NCI-H1092 (cell line): ENCODE measurements at places on chromosomes 2 and 18.

- DNase-seq, result no peak
Observed at GRCh38 chr18:44823286-44823685, 142.6 kb downstream of the SETBP1 start.

DNA sequence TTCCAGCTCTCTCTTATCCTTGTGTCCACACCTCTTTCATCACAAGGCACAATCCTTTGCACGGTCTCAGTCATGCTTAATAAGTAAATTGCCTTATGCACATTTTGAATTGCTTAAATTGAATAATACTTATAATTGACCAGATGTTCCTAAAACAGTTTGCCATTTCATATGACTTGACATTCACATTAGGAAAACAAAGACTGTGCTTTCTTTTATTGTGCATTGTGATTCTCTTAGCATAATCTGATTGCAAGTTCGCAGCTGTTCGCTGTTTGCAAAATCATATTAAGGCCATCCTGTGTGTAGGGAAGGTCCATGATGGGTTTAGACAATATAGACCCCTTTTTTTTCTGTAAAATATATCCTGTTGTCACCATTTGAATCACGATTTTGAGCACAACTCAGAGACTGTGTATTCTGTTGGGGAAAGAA, 75.6 kb downstream of the RNF144A start:
- DNase-seq, result no peak

- DNase-seq, result peak; percentile 15
Observed at GRCh38 chr18:12327510-12328178, 19.6 kb downstream of the TUBB6 start.

GRCh38 chr18:48850822-48851598, 99.8 kb downstream of the SMAD7 start:
- DNase-seq, result no peak

GRCh38 chr2:171864357-171864985, 29.6 kb downstream of the SLC25A12 start:
- no peak for DNase-seq

DNA sequence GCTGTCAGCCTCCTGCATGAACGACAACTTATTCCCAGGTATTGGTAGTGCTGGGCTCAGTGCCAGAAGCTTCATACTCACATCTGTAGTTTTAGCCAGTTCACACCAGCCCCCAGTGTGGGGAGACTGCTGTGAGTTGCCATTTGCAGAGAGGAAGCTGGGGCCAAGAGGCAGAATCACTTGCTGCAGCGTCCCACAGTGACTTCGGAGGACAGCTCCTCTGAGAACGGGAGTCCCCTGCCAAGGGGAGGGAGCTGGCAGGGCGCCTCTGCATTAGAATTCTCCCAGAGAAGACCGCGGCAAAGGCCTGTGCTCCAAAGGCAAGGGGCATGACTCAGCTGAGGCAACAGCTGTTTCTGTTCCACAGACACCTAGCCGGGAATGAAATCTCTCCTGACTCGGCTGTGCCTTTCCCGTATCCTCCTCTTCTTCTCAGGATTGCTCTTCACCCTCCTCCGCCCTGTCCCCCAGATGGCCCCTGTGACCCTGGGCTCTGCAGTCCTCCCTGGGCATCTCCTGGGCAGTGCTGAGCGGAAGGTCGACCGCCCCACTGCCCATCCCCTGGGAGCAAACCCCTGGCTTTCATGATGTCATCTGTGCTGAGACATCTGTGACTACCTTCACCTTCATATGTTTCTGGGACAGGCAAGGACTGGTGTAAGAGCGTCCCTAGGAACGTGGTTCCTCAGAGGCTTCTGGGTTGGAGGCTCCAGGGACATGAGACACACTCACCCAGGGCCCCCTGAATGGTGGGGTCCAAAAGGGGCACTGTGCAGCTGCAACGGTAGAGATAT, 18.0 kb downstream of the MAL start:
- DNase-seq, result no peak

DNA sequence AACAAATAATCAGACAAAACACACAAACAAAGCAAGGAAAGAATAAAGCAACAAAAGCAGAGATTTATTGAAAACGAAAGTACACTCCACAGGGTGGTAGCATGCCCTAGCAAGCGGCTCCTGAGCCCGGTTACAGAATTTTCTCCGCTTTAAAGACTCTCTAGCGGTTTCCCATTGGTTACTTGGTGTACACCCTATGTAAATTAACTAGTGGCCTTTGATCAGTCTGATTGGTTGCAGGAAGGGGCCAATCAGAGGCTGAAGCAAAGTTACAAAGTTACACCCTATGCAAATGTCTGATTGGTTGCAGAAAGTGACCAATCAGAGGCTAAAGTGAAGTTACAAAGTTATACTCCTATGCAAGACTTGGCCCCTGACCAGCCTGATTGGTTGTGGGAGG, 242.9 kb downstream of the LDLRAD4 start:
- no peak for DNase-seq

GRCh38 chr18:48815179-48815515, 135.6 kb downstream of the SMAD7 start:
- no peak for DNase-seq

DNA sequence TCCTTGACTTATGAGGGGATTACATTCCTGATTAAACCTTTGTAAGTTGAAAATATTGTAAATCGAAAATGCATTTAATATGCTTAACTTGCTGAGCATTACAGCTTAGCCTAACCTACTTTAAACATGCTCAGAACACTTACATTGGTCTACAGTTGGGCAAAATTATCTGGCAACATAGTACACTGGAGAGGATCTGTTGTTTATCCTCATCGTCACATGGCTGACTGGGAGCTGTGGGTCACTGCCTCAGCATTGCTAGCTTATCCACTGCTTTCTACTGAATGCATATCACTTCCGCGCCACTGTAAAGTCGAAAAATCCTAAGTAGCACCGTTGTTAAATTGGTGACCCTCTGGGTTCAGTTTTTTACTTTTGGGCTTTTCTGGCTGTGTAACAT, 13.7 kb downstream of the PMS1 start:
- no peak for DNase-seq

- DNase-seq, result no peak
Observed at GRCh38 chr2:39893616-39894015, 114.6 kb upstream of the THUMPD2 start.

DNA sequence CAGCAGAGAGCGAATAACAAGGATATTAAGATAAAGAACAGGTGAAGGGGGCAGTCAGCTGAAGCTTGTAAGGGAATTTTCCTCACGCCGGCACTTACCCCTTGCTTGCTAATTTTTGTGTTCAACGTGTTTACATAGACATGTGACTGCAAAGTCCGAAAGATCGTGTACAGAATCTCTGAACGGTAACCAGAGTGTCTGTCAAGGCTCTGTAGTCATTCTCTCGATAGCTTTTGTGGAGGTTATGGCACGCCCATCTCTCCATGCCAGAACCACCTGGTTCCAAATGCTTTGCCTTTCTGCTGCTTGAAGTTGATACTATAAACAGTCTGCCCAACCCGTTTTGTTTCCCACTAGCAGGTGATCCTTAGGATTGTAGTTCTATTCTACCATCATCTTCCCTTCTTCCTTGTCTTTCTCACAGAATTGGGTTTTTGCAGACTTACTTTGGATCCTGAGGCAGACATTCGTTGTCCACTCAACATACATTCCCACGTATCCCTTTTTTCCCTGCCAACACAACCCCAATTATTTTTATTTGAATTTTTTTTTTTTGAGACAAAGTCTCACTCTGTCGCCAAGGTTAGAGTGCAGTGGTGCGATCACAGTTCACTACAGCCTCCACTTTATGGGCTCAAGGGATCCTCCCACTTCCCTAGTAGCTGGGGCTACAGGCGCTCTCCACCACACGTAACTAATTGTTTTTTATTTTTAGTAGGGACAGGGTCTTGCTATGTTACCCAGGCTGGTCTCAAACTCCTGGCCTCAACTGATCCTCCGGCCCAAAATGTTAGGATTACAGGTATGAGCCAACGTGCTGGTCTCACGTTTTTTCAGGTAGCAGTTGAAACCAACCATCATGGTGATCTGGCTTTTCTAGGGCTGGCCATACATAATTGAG, 1.3 kb upstream of the USP34 start:
- no peak for DNase-seq

DNA sequence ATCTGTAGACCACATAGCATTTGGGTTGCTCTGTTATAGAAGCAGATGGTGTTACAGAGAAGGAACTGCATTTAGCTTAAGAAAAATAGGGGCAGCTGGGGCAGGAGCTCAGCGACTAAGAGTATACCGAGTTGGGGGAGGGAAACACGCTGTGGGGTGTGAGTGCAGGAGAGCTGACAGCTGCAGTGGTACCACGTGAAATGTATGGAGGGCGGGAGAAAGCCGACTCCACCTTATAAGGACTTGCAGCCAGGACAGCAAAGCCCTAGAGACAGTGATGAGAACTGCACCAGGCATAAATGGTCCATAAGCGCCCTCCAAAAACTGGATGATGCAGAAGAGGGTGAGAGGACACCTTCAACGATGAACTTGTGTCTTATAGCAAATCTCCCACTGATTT, 237.6 kb downstream of the PRKCE start:
- no peak for DNase-seq

GRCh38 chr2:15355386-15355785, 205.7 kb downstream of the NBAS start:
- DNase-seq, result no peak
